T-helper 22 cell (primary cell): ENCODE measurements at places on chromosomes 6 and 20.
A peak's percentile ranks its signal among the peaks of the same experiment; 100 is the strongest.

GRCh38 chr20:7308163-7308562 is 540.7 kb downstream of the BMP2 start:
- no peak for DNase-seq

DNA sequence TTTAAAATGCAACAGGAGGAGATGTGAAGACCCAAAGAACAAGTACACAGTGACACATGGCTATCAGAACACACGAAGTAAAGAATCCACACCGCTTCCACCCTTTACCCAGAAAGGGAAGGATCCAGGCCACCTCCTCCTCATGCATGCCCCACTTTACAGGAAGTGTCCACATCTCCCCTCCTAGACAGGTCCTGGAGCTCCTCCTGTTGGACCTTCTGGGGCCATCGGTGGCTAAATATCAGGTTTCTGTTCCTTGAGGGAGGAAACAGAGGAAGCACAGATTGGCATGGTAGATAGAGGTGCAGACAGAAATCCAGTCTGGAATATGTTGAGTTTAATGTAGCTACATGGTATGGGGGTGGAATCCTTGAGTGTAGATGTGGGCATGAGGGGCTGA is 10.9 kb downstream of the NINL start:
- DNase-seq: no peak

DNA sequence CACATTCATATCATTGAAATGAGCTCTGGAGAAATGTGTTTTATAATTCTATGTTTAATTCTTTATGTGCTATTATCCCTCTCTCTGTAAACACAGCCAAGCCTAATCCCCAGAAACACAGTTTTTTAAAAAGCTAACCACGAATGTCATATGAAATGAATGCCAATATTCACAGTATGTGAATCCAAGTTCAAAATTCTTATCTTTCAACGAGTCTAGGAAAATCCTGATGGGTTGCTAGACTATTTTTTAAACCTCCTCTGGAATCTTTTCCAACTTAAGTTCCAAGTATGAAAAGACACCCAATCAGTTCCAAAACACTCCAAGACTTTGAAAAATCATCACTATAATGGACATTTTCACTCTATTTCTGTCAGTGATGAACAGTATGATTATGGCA is 689.3 kb downstream of the HACE1 start:
- no peak for DNase-seq

GRCh38 chr20:36654506-36654905 is 8.5 kb upstream of the SLA2 start:
- DNase-seq: no peak

DNA sequence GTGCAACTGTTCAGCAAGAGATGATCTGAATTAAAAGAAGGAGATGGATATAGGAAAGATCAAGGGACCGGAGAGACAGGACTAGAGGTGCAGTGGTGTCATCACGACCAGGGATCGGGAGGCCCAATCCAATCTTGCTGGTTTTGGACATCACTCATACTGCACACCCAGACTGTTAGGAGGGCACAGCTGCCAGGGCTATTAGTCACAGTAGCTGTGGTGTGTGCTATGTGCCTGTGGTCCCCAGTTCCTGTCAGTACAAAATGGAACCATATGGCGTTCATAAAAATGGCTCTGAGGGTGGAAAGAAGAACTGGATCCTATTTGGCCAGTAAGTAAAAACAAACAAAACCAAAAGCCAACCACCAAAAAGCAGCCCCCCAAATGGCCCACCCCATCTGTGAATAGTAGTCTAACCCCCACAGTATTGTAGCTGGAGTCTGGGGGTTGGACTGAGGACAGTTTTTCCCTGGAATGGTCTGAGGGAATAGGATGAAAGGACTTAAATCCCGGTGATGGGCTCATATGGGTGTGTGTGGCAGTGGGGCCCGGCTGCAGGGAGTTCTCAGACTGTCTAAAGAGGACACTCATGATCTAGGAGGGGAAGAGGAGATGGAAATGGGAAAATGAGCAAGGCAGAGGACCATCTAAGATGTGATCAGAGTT is 9.3 kb upstream of the NNAT start:
- no peak for DNase-seq

DNA sequence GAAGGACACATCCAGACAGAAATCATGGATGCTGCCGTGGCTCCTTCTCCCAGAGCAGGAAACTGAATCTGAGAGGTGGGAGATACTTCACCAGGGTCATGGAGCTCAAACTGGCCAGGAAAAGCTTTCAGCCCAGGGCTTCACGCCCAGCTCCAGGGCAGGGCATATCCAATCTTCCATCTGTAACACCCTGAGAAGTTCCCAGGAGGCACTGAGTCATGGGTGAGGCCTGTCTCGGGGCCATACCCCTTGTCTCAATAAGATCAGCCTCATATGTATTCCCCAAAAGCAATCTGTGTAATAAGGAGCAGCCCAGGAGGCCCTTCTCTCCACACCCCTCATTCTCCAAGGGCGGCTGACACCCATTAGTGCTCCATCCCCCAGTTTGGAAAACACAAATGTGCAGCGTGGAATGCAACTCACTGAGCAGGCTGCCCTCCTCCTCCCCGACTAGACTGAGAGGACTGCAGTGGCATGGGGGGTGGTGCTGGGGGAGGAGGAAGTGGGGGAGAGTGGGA is 439.3 kb upstream of the SULF2 start:
- no peak for DNase-seq

- no peak for DNase-seq
Measured at GRCh38 chr6:80792151-80792550, 685.7 kb downstream of the BCKDHB start.

DNA sequence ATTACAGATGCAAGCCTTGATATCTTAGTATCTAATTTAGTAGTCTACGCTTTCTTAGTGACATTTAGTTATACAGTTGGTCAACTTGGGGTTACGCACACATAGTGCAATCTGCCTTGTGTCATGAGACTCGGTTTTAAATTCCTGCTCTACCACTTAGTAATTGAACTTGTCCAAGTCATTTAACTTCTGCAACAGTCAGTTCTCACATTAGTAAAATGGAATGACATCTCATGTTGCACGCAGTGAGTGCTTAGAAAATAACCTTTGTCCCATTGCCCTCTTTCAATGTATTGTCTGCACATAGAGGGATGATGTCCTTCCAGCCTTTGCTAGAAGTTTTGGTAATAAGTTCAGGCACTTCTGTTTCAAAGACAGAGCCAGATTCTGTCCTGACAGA is 48.6 kb downstream of the TMEM170B start:
- DNase-seq: no peak

GRCh38 chr20:8811801-8812594 is 256.9 kb upstream of the PLCB4 start:
- no peak for DNase-seq

- no peak for DNase-seq
Measured at GRCh38 chr6:122042960-122043735, 356.3 kb upstream of the HSF2 start.

DNA sequence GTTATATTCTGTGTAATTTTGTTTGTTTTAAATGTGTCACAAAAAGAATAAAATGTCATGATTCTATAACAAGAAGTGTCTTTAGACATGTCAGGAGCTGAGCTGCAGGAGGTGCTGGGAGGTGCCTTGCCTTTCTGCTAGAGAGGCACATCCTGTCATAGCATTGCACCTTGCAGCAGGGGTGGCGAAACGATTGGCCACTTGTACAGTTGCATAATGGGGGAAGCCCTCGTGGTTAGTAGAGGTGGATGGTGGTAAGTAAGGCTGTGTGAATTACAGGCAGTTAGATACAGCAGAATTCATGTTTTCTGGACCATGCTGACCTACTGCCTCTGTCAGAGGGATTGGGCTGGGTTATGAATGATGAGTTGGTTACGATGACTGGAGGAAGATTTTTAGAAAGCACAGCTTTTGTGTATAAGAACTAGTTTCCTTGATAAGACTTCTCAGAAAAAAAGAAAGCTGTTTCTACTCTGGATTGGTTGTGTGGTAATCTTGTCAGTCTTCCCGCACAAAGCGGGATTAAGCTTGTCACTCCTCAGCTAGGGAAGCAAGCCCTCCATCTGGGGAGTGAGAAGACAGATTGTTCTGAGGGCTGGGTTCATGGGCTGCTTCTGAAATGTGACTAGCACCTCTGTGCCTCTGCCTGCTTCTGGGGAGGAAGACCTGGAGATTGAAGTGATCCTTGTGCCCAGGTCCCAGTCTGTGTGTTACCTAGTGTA is 74.9 kb downstream of the FOXO3 start:
- DNase-seq: no peak

DNA sequence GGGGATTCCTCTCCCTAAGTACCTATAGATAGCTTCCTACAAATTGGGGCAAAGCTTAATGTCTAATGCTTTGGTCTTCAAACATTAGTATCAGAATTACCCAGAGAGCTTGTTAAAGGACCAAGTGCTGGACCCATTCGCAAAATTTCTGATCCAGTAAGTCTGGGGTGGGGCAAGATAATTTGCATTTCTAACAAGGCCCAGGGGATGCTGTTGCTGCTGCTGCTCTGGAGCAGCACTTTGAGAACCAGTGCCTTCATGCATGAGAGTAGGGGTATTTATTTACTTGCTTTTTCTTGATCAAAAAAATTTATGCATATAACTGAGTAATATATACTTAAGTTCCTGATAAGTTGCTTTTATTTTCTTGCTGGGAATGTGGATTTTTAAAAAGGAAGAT is 24.5 kb upstream of the COL19A1 start:
- no peak for DNase-seq

GRCh38 chr20:33666293-33667244 is at the start of gene ACTL10:
Gene ACTL10, plus strand, starts transcription at chr20:33666943. Its CDS starts 555 bp downstream, at chr20:33667498.
- DNase-seq: peak; percentile 69

GRCh38 chr6:137157601-137158000 is 15.8 kb downstream of the IL22RA2 start:
- no peak for DNase-seq

- DNase-seq: no peak
Measured at GRCh38 chr20:1265226-1265915, 723 bp upstream of the SNPH start.

DNA sequence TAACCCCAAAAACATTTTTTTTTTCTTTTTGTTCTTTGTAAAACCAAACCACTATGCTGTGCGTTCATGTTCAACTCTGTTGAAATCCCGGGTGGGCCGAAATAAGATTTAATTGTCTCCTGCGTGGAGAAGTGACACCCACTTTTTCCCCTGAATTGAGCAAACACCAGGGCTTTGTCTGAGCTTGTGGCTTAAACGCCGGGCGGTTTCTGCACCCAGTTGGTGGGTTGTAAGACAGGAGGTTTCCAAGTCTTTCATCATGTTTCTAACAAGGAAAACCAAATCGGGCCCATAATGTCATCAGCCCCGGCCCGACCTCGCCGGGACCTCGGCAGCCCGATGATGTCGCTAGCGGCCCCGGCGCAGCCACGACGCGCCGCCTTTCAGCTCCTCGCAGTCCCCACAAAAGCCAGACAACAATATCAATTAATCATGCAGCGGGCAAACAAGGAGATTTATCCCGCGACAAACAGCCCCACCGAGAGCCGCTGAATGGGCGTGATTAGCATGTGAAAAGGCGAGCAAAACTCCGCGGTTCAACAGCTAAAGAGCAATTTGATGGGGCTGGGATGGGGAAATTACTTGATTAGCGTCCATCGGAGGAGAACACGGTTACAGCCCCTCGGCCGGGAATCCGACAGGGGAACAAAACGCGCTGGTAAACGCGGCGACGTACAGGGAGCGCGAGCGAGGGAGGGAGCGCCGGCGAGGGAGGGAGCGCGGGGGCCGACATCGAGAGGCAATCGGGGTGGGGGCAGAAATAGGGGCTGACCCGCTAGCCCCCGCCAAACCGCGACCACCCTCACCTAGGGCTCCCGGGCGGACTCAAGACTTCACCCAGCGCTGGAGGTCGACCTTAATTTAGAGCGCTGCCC is 5.3 kb downstream of the LINC00237 start:
- DNase-seq: no peak

- no peak for DNase-seq
Measured at GRCh38 chr6:156590482-156590881, 186.7 kb upstream of the ARID1B start.

DNA sequence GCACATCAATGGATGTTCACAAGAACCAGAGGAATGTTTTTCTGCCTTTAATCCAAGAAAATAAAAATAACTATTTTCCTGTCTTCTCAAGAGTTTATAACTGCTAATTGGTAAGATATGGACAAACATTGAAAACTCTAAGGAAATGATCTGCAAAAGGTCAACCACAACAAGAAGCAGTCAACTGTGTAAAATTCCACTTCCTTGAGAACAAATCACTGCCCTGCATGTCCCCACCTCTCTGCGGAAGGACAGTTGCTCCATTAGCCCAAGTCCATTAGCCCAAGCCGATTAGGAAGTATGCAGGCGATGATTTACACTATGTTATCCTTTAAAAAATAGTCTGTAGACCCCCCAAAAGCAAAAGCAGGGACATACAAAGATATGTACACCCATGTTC is 27.6 kb downstream of the SLC22A23 start:
- DNase-seq: no peak

- no peak for DNase-seq
Measured at GRCh38 chr6:101393251-101393828, at the start of gene GRIK2. Gene GRIK2, plus strand, starts transcription at chr6:101393708.

DNA sequence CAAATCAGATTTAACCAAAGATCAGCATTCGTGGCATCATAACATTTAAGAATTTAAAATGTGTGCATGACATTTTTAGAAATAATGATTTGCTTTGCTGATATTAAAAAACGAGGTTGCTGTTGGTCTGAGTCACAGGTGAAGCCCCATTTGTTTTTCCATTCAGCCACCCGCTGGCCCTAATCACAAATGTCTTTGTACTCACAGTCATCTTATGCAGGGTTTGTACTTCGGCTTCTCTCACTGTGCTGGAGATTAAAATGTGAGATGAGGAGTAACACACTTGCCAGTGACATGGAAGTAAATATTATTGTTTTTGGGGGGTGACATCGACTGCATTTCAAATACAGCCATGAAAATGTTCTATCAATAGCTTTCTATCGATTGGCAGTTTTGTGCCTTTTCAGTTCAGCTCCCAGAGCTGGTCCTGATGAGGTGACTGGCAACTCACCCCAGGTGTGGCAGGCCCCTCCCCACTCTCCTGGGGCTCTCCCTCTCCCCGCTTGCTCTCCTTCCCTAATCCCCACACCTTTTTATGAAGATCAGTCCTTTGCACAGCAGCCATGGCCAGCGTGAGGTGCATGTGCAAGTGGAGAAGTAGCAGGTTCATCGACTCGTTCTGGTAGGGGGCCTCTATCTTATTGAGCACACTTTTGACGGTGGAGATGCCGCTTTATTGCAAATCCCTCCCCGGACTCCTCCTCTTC is 58.8 kb upstream of the FUCA2 start:
- no peak for DNase-seq

GRCh38 chr6:12150812-12151432 is 138.8 kb downstream of the HIVEP1 start:
- peak; percentile 19 for DNase-seq

DNA sequence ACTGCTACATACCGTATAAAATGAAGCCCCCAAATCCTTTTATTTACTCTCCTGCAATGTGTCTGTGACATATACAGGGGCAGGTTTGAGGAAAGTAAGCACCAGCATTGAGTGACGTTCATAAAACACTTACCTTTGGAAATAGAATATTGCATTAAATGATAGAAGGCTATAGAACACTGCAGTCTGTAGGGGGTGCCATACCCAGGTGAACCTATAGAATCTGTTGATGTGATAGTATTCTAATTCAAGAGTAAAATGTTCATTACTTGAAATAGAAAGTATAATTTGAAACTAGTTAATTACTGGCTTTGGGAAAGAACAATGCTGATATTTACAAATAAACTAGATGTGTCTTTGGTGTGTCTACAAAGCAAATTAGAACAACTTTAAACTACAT is 47.0 kb upstream of the PRL start:
- DNase-seq: no peak

- DNase-seq: no peak
Measured at GRCh38 chr6:41642960-41643898, 5.0 kb downstream of the MDFI start.

- DNase-seq: no peak
Measured at GRCh38 chr6:149923327-149923986, 536 bp upstream of the RAET1G start.
